ENCODE measurements at places on chromosomes 12 and 14. TPM values are rescaled to one million over a fixed set of nuclear protein-coding genes. Genes with fewer than 3 reads are reported as not detected.

The TMEM260 gene
- total RNA-seq, result 16.5 TPM

The DPF3 gene
- total RNA-seq, result 17.2 TPM

The STAC3 gene
- not detected for total RNA-seq

The KRT75 gene
- not detected for total RNA-seq

The PRB2 gene
- not detected for total RNA-seq

The NRXN3 gene
- total RNA-seq, result 0.32 TPM

The RASSF8 gene
- total RNA-seq, result 230 TPM

The SSPN gene
- total RNA-seq, result 17.4 TPM

The PTPN21 gene
- 16.0 TPM for total RNA-seq

The CIROP gene
- total RNA-seq, result not detected

The TAS2R7 gene
- not detected for total RNA-seq

The MYF6 gene
- not detected for total RNA-seq

The NDUFA12 gene
- total RNA-seq, result 53.2 TPM

The TCL1B gene
- total RNA-seq, result not detected

The FOXM1 gene
- total RNA-seq, result 9.8 TPM

The KCNJ8 gene
- total RNA-seq, result 2.3 TPM

The ADAM20 gene
- 0.49 TPM for total RNA-seq

The SPIC gene
- not detected for total RNA-seq

The TAC3 gene
- total RNA-seq, result not detected

The MYL2 gene
- not detected for total RNA-seq

The KRT6C gene
- total RNA-seq, result not detected

The ITGB7 gene
- 1.8 TPM for total RNA-seq

The CNIH1 gene
- total RNA-seq, result 101 TPM

The NR1H4 gene
- total RNA-seq, result not detected

The TECPR2 gene
- total RNA-seq, result 20.3 TPM

The CCDC38 gene
- not detected for total RNA-seq

The GPRC5D gene
- not detected for total RNA-seq

Data from hair follicle dermal papilla cell (primary cell).